ENCODE measurements at places on chromosomes 1 and 21. TPM values are rescaled to one million over a fixed set of nuclear protein-coding genes. Genes with fewer than 3 reads are reported as not detected.

The OR10Z1 gene
- not detected for total RNA-seq

- no peak for DNase-seq
Observed at GRCh38 chr1:54795356-54795665, 5.8 kb downstream of the TTC22 start.

GRCh38 chr1:180581635-180582039 lies 22.9 kb downstream of the OVAAL start:
- no peak for DNase-seq

GRCh38 chr1:9361630-9362260 lies 69.1 kb downstream of the SPSB1 start:
- DNase-seq = no peak

- DNase-seq = no peak
Observed at GRCh38 chr1:61318319-61319125, 236.2 kb downstream of the NFIA start.

GRCh38 chr21:44429894-44430293 lies 25.4 kb upstream of the LRRC3 start:
- DNase-seq = no peak

Measured in mucosa of descending colon (tissue), 3 donors.